A549 treated with AZD2906 at 1 μM for 4 hours (cell line): ENCODE measurements at places on chromosomes 3 and 15. TPM values are rescaled to one million over a fixed set of nuclear protein-coding genes. Genes with fewer than 3 reads are reported as not detected.

Gene HIGD2B
- not detected in 5 replicates for total RNA-seq

Gene SLC22A13
- 0.06 to 0.14 TPM (median 0.09 TPM) in 4 of 5 replicates, not detected in the other for total RNA-seq

Gene HRG
- not detected in 5 replicates for total RNA-seq

Gene ITIH1
- total RNA-seq: not detected in 5 replicates

Gene COL7A1
- total RNA-seq: 101 to 162 TPM (median 145 TPM) in 5 replicates

Gene MINAR1
- total RNA-seq: 0.31 to 0.54 TPM (median 0.50 TPM) in 5 replicates

Gene IMPDH2
- total RNA-seq: 147 to 171 TPM (median 156 TPM) in 5 replicates

Gene RLBP1
- total RNA-seq: not detected in 5 replicates

Gene ACTR8
- 13.3 to 17.6 TPM (median 14.6 TPM) in 5 replicates for total RNA-seq

Gene SGO1
- 11.8 to 17.6 TPM (median 13.7 TPM) in 5 replicates for total RNA-seq

Gene JMJD7
- 2.7 to 3.4 TPM (median 3.0 TPM) in 5 replicates for total RNA-seq

Gene MGLL
- total RNA-seq: 64.4 to 75.1 TPM (median 70.0 TPM) in 5 replicates

Gene PLOD2
- 68.7 to 112 TPM (median 85.1 TPM) in 5 replicates for total RNA-seq

Gene DUSP7
- total RNA-seq: 19.0 to 20.8 TPM (median 20.0 TPM) in 5 replicates

Gene SNUPN
- 27.5 to 32.9 TPM (median 30.4 TPM) in 5 replicates for total RNA-seq

Gene MKRN3
- 2.0 to 2.6 TPM (median 2.3 TPM) in 5 replicates for total RNA-seq

Gene GOLGA6A
- total RNA-seq: 0.07 to 0.15 TPM (median 0.11 TPM) in 5 replicates

Gene HDC
- 0.05 to 0.15 TPM (median 0.12 TPM) in 4 of 5 replicates, not detected in the other for total RNA-seq

Gene GPR171
- not detected in 5 replicates for total RNA-seq

Gene OIP5
- total RNA-seq: 12.9 to 13.8 TPM (median 13.3 TPM) in 5 replicates

Gene SMCO1
- total RNA-seq: 0.03 TPM in 1 of 5 replicates, not detected in the others

Gene LIPC
- total RNA-seq: 0.03 to 0.31 TPM (median 0.14 TPM) in 4 of 5 replicates, not detected in the other

Gene CACNA2D2
- total RNA-seq: 0.45 to 0.71 TPM (median 0.53 TPM) in 5 replicates

Gene SPG21
- 112 to 127 TPM (median 119 TPM) in 5 replicates for total RNA-seq

Gene CRYGS
- total RNA-seq: 0.39 to 0.85 TPM (median 0.63 TPM) in 5 replicates

Gene RGMA
- 0.20 to 0.49 TPM (median 0.37 TPM) in 5 replicates for total RNA-seq

Gene CHDH
- total RNA-seq: 1.8 to 3.3 TPM (median 2.0 TPM) in 5 replicates

Gene CASR
- total RNA-seq: not detected in 5 replicates

Gene QRICH1
- total RNA-seq: 32.4 to 39.5 TPM (median 37.2 TPM) in 5 replicates

Gene SEMA3B
- total RNA-seq: 5.2 to 7.9 TPM (median 7.4 TPM) in 5 replicates

Gene TUBGCP5
- 20.4 to 33.9 TPM (median 24.4 TPM) in 5 replicates for total RNA-seq

Gene SMAD6
- 22.0 to 33.6 TPM (median 29.4 TPM) in 5 replicates for total RNA-seq

Gene TMCO5A
- not detected in 5 replicates for total RNA-seq

Gene SH3BP5
- 15.5 to 16.0 TPM (median 15.7 TPM) in 5 replicates for total RNA-seq

Gene CIP2A
- 14.2 to 18.8 TPM (median 17.7 TPM) in 5 replicates for total RNA-seq

Gene PAQR5
- 69.3 to 93.4 TPM (median 86.5 TPM) in 5 replicates for total RNA-seq

Gene CNTN3
- total RNA-seq: not detected in 5 replicates

Gene DZIP1L
- 9.2 to 11.7 TPM (median 11.0 TPM) in 5 replicates for total RNA-seq

Gene CPLX3
- total RNA-seq: not detected in 5 replicates

Gene RTP3
- not detected in 5 replicates for total RNA-seq

Gene GPR156
- 0.30 to 0.39 TPM (median 0.33 TPM) in 5 replicates for total RNA-seq

Gene NR1I2
- not detected in 5 replicates for total RNA-seq

Gene P2RY12
- total RNA-seq: not detected in 5 replicates

Gene AADAC
- 9.2 to 11.5 TPM (median 10.1 TPM) in 5 replicates for total RNA-seq

Gene SH2D7
- total RNA-seq: not detected in 5 replicates

Gene FAM107A
- total RNA-seq: 0.26 to 0.51 TPM (median 0.41 TPM) in 5 replicates

Gene HGD
- total RNA-seq: 17.9 to 23.4 TPM (median 20.8 TPM) in 5 replicates

Gene WDR72
- total RNA-seq: 6.6 to 8.3 TPM (median 7.1 TPM) in 5 replicates

Gene CHCHD6
- total RNA-seq: 16.9 to 22.3 TPM (median 20.3 TPM) in 5 replicates

Gene SERPINI2
- total RNA-seq: not detected in 5 replicates

Gene TMEM207
- total RNA-seq: not detected in 5 replicates

Gene TIGIT
- not detected in 5 replicates for total RNA-seq

Gene IL17RD
- 0.56 to 1.2 TPM (median 0.97 TPM) in 5 replicates for total RNA-seq

Gene ATP8B4
- 1.0 to 1.2 TPM (median 1.0 TPM) in 5 replicates for total RNA-seq

Gene TMEM212
- total RNA-seq: not detected in 5 replicates

Gene SPINK8
- total RNA-seq: not detected in 5 replicates

Gene FMN1
- total RNA-seq: 0.20 to 0.46 TPM (median 0.33 TPM) in 5 replicates

Gene C2CD4A
- 0.11 to 0.21 TPM (median 0.14 TPM) in 5 replicates for total RNA-seq
